ENCODE measurements at places on chromosomes 3 and 15. TPM values are rescaled to one million over a fixed set of nuclear protein-coding genes. Genes with fewer than 3 reads are reported as not detected.

AMT gene
- 7.8 TPM for total RNA-seq

ASB14 gene
- total RNA-seq: not detected

MORF4L1 gene
- 286 TPM for total RNA-seq

GOLGA8S gene
- 0.09 TPM for total RNA-seq

CACNA1D gene
- not detected for total RNA-seq

SPTBN5 gene
- 0.17 TPM for total RNA-seq

GPR62 gene
- total RNA-seq: not detected

GAP43 gene
- not detected for total RNA-seq

NPAP1 gene
- total RNA-seq: not detected

PLA2G4B gene
- 12.0 TPM for total RNA-seq

KLF15 gene
- total RNA-seq: 35.0 TPM

DZIP3 gene
- total RNA-seq: 30.9 TPM

GPR87 gene
- not detected for total RNA-seq

CCDC191 gene
- 7.3 TPM for total RNA-seq

IL1RAP gene
- 5.6 TPM for total RNA-seq

ZDHHC23 gene
- 51.9 TPM for total RNA-seq

Data from OCI-LY7 (cell line).